ENCODE measurements at places on chromosomes 1 and 21.

GRCh38 chr1:52877554-52877953 is 35.0 kb downstream of the ZYG11A start:
- DNase-seq: no peak

DNA sequence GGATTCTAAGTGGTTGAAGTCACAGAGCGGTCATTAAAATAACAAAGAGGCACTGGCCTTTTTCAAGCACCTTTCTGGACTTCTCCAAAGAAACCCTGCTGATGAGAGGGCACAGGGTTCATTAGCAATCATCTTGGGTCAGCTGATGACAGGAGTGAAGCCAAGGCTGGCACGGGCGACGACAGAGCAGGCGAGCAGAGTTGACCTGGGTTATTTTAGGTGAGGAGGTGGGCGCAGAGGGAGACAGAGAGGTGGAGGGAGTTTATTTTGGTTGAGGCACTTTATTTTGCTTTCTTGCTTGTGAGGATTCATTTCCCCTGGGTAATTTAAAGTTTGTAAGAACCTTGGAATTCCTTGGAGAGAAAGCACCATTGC is 57.9 kb downstream of the OLIG1 start:
- no peak for DNase-seq

DNA sequence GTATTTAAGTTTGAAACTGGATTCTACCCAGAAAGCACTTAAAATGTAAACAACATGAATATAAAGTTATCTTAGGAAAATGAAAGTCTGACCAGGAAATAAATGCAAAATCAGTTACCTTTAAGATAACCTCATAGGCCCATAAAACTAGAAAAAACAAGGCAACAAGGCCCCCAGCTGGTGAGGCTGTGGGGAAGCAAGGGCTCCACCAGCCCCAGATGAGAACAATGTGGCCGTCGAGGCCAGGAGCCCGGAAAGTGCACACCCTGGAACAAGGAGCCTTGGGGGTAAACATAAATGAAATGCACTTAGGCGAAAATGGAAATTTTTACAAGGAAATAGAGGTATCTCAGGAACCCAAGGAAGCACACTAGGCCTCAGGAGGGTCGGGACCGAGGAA is 37.9 kb upstream of the BMP8B start:
- DNase-seq: no peak

GRCh38 chr1:24100945-24101737 is 10.8 kb downstream of the MYOM3 start:
- DNase-seq: no peak

GRCh38 chr1:221246628-221247415 is 367.6 kb downstream of the HLX start:
- DNase-seq: no peak

GRCh38 chr21:40422896-40423635 is 423.9 kb downstream of the DSCAM start:
- DNase-seq: no peak

GRCh38 chr1:2320760-2321667 is 70.3 kb downstream of the MORN1 start:
- no peak for DNase-seq

GRCh38 chr1:3270403-3271245 is 183.8 kb upstream of the ARHGEF16 start:
- DNase-seq: no peak

DNA sequence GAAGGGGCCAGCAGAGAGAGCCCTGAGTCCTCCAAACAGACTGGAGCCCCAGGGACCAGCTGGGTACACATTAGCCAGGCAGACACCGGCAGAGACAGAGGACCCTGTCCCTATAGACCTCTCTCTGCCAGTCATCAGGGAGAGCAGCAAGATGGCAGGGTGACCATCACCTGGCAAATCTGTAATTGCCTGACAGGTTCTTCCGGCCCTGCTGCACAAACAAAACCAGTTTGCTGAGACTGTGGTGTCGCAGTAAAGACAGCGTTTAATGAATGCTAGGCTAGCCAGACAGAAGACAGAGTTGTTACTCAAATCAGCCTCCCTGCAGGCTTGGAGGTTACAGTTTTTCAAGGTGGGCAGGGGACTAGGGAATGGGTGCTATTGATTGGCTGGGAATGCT is 618.9 kb downstream of the NPHP4 start:
- no peak for DNase-seq

DNA sequence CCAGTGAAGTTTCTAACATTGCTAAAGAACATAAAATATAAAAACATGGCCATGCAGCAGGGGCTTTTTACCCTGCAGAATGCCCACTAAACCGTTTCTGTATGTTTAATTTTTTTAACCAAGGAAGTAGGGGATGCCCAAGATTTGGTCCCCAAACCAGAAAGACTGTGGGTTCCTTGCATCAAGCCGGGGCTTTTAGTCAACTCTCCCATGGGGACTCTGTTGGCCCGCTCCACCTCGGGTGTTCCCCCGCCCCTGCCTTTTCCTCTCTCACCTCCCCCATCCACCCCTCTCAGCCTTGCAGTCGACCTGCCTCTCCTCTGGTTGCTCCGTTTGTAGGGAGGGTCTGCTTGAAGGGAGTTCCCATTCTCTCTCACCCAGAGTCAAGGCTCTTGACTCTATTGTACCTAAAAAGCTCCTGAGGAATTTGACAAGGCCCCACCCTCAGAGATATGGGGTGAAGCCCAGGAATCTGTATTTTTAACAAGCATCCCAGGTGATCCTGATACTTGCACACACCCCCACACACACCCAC is 117.5 kb downstream of the TOMM20 start:
- DNase-seq: no peak

DNA sequence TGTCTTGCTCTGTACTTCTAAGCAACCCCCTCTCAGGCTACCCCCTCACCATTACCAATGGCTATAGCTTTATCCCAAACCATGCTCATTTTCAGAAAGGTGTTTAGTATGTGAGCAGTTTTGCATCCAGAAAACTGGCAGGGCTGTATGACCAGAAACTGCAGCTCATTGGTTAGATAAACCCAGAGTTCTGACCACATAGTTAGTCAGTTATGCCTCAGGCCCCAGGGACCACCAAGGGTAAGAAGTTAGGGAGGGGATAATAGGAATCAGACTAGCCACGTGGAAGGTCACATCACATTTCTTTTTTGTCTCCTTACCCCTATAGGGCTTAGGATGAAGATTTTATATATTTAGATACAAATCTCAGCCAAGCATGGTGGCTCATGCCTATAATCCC is 1.2 kb downstream of the ITGA10 start:
- no peak for DNase-seq

DNA sequence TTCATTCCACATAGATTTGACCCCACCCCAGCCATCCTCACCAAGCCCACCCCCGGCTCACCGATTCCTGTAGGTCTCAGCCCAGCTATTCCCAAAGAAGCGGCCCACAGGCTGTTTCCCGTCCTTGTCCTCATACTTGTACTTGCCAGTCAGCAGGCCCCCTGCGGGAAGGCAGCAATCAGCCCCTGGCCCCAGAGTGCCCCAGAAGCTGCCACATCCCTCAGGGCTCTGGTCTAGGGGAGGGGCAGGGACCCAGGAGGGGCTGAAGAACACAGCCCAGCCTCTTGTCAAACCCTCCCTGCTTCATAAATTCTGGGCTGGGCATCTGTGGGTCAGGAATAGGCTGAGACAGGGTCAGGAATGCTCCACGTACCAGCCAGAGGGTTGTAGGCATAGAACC is 5.0 kb downstream of the AKR7A2 start:
- DNase-seq: no peak

DNA sequence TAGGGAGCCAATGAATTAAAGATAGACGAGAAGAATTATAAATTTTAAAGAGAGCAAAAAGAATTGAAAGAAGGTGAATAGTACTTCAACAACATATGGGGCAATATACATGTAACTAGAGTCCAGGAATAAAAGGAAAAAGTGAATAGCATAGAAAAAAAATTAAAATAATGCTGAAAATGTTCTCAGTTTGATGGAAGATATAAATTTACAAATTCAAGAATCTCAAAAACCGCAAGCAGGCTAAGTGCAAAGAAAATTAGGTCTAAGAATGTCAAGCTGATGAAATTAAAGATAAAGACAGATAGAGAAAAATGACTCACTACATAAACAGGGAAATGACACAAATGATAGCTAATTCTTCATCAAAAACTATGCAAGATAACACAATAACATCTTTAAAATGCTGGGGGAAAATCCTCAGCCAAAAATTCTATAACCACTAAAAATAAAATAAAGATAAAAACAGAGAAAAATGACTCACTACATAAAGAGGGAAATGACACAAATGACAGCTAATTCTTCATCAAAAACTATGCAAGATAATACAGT is 326.3 kb downstream of the TBX15 start:
- no peak for DNase-seq

GRCh38 chr1:25771221-25772114 is 28.5 kb upstream of the SELENON start:
- DNase-seq: no peak

DNA sequence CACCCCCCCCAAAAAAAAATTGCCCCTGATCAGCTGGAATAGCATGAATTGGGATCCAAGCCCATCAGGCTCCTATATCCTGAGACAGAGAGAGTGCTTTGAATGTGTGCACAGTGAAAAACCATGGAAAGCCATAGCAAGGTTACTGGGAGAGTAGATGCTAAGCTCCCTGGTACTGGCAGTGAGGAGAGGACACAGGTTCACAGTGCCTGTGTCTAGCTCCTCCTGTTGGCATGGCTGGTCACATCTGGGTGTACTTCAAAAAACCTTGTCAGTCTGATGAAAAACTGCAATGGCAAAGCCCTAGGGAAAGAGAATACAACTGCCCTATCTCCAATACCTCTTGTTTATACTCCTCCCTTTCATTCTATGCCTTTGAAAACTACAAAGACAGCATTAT is 12.9 kb downstream of the COPA start:
- no peak for DNase-seq

GRCh38 chr1:5967351-5968160 is 24.7 kb downstream of the NPHP4 start:
- no peak for DNase-seq

DNA sequence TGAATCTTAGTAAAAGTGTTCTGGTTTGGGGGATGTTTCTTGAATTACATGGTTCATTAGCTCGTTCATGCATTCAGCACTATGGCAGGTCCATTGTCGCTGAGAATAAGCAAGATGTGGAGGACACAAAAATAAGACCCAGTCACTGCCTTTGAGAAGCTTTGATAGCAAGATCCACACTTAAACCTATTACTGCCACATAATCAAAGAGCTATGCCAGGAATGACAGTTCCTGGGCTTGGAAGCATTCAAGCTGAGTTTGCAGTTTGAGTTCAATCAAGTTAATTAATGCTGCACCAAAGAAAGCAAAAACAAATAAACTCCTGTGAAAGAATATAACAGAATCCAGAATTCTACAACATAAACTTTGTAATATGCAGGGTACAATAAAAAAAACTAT is 131.8 kb downstream of the MIS18A start:
- DNase-seq: no peak

- DNase-seq: no peak
Observed at GRCh38 chr1:180494370-180494769, 8.0 kb downstream of the ACBD6 start.

GRCh38 chr1:214636436-214636835 is 33.4 kb downstream of the CENPF start:
- DNase-seq: no peak

- no peak for DNase-seq
Observed at GRCh38 chr1:115343200-115343737, 5.2 kb upstream of the NGF start.

GRCh38 chr1:65477414-65478378 is 57.2 kb downstream of the LEPR start:
- DNase-seq: no peak
